Aorta (tissue), 5 donors: ENCODE measurements at places on chromosomes 5 and 9.

DNA sequence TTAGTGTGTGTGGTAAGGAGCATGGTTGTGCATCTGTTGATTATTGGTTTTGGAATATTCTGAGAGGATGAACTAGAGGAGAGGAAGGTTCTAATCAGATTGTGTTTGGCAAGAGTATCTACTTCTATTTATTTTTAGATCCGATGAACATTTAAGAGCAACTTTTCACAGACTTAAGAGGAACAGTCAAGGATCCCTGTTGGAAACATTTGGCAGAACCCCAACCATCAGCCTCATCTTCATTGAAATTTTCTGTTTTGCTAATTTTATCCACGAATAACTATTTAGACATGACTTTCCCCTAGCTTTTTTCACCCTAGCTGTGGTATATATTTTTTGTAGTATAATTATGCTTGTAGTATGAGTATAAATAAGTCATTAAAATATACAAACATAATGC, 868.5 kb downstream of the MAT2B start:
- no peak for DNase-seq

DNA sequence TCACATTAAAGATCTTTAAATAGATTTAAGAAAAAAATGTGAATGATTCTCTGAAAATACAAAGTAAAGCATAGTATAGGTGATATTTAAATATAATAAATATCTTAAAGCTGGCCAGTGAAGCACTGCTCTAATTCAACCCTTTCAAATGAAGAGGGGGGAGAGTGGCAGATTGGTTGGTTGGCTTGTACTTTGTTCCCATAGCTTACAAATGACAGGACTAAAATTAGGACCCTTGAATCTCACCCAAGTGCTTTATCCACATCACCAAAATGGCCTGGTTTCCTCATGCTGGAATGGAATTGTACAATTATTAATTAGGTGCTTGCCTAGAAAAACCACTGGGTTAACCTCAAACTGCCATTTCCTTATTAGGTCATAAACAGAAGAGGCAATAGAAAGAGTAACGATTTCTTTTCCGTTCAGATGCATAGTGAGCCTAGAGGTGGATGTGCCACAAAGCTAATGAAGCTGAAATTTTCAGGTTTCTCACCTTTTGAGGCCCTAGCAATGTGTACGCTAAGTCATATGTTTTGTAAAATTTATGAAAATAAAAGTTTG, 354.5 kb upstream of the CDH6 start:
- DNase-seq, result no peak

- DNase-seq, result no peak
These were observed 9.7 kb downstream of the SEMA6A start for GRCh38 chr5:116564756-116565490.

- DNase-seq, result no peak
These were observed 39.2 kb downstream of the ADAMTS19 start for GRCh38 chr5:129499208-129499852.

- no peak for DNase-seq
These were observed 41.2 kb upstream of the FLT4 start for GRCh38 chr5:180690562-180690961.

DNA sequence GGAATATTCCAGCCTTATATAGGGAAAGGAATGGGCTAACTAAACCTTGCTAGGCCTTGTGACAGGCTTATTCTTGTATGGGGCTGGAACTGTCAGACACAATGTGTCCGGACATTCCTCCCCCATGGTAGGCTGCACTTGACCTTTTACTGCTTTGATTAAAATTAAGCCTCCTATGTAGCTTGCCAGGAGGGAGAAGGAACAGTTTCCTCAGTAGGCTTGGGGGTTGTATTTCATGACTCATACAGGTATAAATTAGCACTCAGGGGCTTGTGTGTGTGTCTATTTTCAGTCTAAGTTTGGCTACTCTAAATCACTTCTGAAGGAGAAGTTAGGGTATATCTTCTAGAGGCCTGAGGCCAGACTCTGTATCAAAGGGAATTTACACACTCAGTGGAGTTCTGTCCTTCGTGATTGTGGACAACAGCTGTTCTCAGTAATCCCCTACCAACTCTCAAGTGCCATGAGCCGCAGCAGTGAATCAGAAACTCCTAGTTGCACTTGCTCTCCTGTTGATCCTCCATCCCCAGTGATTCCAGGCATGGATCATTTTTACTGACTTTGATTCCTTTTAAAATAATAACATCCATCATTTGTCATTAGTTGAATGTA, 16.4 kb downstream of the ADAMTS16 start:
- no peak for DNase-seq

- DNase-seq, result no peak
These were observed 638.8 kb upstream of the WWC1 start for GRCh38 chr5:167652690-167653089.

DNA sequence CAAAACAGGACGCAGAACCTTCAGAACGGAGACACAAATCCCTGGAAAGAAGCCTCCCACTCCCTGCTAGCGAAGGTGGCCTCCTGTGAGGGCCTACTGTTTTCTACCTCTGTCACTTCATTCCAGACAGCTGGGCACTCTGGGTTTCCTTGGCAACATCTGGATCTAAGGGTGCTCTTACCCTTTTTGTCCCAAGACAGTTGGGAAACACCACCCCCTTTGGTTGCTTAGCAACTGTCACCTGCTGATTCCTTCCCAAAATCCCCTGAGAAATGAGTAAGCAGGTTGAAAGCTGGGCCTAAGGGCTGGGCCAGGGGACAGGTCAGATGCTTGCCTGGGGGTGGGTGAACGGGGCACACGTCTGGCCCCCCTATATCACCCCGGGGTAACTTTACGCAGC, 29.4 kb downstream of the NANS start:
- no peak for DNase-seq

GRCh38 chr5:124957063-124957462, 210.6 kb upstream of the ZNF608 start:
- DNase-seq, result no peak

- DNase-seq, result peak; percentile 45
These were observed 28.3 kb downstream of the RAI14 start for GRCh38 chr5:34684281-34684979.
